Dermis microvascular lymphatic vessel endothelial cell (primary cell): ENCODE measurements at places on chromosomes 11 and 22. TPM values are rescaled to one million over a fixed set of nuclear protein-coding genes. Genes with fewer than 3 reads are reported as not detected.

DAGLA gene
- total RNA-seq, result 1.7 and 3.2 TPM in 2 replicates

APOA1 gene
- total RNA-seq, result not detected in 2 replicates

HPS5 gene
- 18.0 and 19.0 TPM in 2 replicates for total RNA-seq

DDIAS gene
- total RNA-seq, result 2.7 and 4.4 TPM in 2 replicates

SMIM35 gene
- not detected in 2 replicates for total RNA-seq

GAB4 gene
- total RNA-seq, result not detected in 2 replicates

ZNF214 gene
- total RNA-seq, result 0.38 and 0.77 TPM in 2 replicates

ARHGAP8 gene
- total RNA-seq, result under 0.01 TPM in 1 of 2 replicates, not detected in the other

CASP1 gene
- total RNA-seq, result 22.7 and 25.4 TPM in 2 replicates

NPTXR gene
- total RNA-seq, result 0.13 TPM in 2 replicates

HORMAD2 gene
- total RNA-seq, result not detected in 2 replicates

PHF21B gene
- total RNA-seq, result 0.13 TPM in 1 of 2 replicates, not detected in the other

C11orf86 gene
- total RNA-seq, result not detected in 2 replicates

HIRA gene
- 14.8 and 19.2 TPM in 2 replicates for total RNA-seq

IRF7 gene
- 6.7 and 16.2 TPM in 2 replicates for total RNA-seq

P2RY6 gene
- 0.25 and 0.26 TPM in 2 replicates for total RNA-seq

SAA2 gene
- not detected in 2 replicates for total RNA-seq

VSIG10L2 gene
- not detected in 2 replicates for total RNA-seq

HEPHL1 gene
- not detected in 2 replicates for total RNA-seq

SYCE3 gene
- not detected in 2 replicates for total RNA-seq
